ENCODE measurements at places on chromosomes 13 and 19.

- DNase-seq: no peak
Measured at GRCh38 chr13:27820524-27821482, 28.5 kb downstream of the GSX1 start.

DNA sequence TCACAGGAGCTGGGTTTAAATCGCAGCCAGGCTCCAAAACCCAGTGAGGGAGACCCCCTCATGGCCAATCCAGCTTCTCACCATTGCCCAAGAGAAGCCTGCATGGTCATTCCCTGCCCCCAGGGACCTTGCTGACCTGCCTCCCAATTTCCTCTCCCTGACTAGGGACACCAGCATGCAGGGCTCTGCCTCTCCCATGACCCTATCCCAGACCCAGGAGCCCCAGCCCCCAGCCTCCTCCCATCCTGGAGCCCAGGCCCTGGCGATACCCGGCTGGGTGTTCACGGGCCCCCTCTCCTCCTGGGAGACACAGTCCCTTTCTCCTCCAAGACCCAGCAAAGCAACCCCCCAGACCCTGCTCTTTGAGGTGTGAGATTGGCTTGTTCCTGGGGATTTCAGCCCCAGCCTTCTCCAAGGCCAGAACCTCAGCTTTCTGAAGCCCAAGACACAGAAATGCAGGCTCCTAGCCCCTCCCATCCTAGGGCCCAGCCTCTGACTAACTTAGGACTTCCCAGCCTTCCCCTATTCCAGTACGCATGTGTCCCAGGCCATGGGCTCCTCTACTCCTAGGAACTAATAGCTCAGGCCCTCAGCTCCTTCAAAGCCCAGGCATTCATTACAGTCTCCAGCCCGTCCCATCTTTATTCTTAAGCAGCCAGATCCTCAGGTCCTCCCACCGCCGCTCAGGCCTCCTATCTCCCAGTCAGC, 1.1 kb downstream of the GYS1 start:
- no peak for DNase-seq

- no peak for DNase-seq
Measured at GRCh38 chr13:59356607-59357006, 807.1 kb downstream of the DIAPH3 start.

DNA sequence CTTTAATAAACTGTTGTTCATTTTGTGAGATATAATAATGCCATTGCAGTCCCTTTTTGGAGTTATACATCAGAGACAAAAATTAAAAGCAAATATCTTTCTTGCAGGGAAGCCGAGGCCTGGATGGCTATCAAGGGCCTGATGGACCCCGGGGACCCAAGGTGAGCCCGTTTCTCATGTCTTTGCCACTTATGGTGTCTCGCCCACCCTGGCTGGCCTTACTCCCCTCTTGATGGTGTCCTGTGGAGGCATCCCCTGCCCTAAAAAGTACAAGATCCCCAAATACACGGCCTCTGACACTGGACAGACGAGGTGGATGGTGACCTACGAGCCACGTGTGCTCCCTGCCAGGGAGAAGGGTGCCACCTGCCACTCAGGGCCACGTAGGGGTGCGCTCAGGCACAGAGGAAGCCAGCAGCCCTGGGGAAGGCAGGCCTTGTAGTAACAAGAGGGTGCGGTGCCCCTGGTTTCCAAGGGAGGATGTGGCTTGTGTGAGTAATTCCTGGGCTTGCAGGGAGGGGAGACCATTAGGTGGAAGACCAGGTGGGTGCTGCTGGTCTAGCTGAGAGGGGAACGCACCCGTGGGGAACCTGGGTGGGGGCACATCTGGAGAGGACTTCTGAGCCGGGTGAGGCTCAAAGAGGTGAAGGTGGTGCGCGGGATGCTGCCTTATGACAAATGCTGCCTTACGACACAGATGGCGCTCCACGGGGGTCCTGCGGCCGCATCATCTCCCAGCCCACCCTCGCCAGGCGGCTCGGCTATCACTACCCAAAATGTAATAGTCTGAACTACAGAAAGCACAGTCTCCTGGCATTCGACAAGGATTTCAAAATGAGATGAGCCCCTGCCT, 115.6 kb downstream of the RAB20 start:
- DNase-seq: no peak

DNA sequence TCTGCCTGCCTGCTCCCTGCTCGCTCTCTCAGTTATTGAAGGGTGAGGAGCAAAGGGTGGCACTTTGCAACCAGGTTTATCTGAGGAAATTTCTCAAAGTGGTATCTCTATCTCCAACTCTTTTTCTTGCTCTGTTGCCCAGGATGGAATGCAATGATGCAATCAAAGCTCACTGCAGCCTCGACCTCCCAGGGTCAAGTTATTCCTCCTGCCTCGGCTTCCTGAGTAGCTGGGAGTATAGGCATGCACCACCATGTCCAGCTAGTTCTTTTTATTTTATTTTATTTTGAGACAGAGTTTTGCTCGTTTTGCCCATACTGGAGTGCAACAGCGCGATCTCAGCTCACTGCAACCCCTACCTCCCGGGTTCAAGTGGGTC, 4.9 kb downstream of the ACTMAP start:
- DNase-seq: no peak

GRCh38 chr19:13297023-13297422, 146.8 kb downstream of the IER2 start:
- no peak for DNase-seq
